ENCODE measurements at places on chromosomes 1 and 21.

GRCh38 chr1:20386323-20387081 lies 95.8 kb downstream of the VWA5B1 start:
- H3K27ac ChIP-seq, result no peak overlapping the region
- peaks cover 31% of the 10 kb centered on the region for H3K27me3 ChIP-seq
- DNase-seq, result no peak
- H3K4me3 ChIP-seq, result no peak overlapping the region

- DNase-seq, result peak; percentile 50
- H3K4me1 ChIP-seq, result peaks cover 39% of the 10 kb centered on the region
- no peaks in the 10 kb centered on the region for H3K27me3 ChIP-seq
- peak overlapping the region; percentile 43 for H3K27ac ChIP-seq
- no peak overlapping the region for H3K4me3 ChIP-seq
These were observed 61.7 kb upstream of the TNFSF4 start for GRCh38 chr1:173268786-173269277.

DNA sequence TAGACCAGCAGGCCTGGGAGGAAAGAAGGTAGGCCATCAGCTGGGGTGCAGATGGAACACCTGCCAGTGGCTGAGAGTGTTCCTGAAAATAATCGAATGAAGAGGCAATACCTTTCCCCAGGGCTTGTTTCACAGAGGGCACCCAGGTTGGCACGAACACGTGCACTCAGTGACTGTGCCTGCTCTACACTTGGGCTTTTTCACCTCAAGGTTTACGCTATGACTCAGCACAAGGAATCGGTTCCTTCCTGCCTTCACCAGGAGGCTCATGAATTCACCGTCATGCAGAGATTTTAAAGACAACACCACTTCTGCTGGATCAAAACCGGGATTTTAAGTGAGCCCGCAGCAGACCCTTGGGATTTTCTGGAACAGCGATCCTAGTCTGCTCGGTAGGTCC lies 118.5 kb upstream of the ADAR start:
- peak overlapping the region; percentile 11 for H3K27ac ChIP-seq
- no peak overlapping the region for H3K4me3 ChIP-seq
- no peaks in the 10 kb centered on the region for H3K36me3 ChIP-seq
- H3K4me1 ChIP-seq, result peaks cover 39% of the 10 kb centered on the region
- DNase-seq, result peak; percentile 47

- H3K4me3 ChIP-seq, result no peak overlapping the region
- no peaks in the 10 kb centered on the region for H3K4me1 ChIP-seq
- H3K27me3 ChIP-seq, result no peaks in the 10 kb centered on the region
- DNase-seq, result no peak
- no peaks in the 10 kb centered on the region for H3K36me3 ChIP-seq
- H3K27ac ChIP-seq, result no peak overlapping the region
These were observed 48.4 kb upstream of the HOOK1 start for GRCh38 chr1:59766227-59766855.

DNA sequence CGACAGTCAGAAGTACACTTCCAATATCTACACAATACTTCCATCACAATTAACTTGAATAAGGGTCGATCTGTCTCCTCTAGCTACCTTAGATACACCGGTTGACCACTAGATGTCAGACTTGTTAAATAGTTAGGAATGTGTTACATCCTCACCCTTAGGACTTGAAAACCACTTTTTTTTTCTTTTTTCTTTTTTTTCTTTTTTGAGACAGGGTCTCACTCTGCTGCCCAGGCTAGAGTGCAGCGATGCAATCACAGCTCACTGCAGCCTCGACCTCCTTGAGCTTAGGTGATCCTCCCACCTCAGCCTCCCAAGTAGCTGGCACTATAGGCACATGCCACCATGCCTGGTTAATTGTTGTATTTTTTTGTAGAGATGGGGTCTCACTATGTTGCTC lies 120.4 kb upstream of the GREM2 start:
- peak; percentile 56 for DNase-seq
- no peaks in the 10 kb centered on the region for H3K36me3 ChIP-seq
- H3K4me3 ChIP-seq, result no peak overlapping the region
- H3K27me3 ChIP-seq, result no peaks in the 10 kb centered on the region
- no peaks in the 10 kb centered on the region for H3K4me1 ChIP-seq

DNA sequence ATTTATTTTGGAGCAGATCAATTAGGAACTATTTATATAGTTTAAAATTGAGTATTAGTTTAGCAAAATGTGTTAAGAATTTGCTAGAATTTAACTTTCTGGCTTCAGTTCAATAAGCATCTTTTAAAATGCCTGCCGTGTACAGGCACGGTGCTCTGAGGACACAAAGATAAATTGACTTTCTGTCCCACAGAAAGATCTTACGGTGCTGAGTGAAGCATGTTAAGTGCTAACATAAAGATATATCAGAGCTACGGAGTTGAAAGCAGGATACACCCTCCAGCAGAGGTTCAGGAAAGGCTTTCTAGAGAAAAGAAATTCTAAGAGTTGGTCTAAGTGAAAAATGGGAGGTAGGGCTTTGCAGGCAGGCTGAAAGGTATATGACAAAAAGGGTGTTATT lies 305.4 kb downstream of the GRIK1 start:
- no peaks in the 10 kb centered on the region for H3K36me3 ChIP-seq
- no peaks in the 10 kb centered on the region for H3K4me1 ChIP-seq
- no peak overlapping the region for H3K27ac ChIP-seq
- DNase-seq, result no peak
- no peak overlapping the region for H3K4me3 ChIP-seq

- no peaks in the 10 kb centered on the region for H3K27me3 ChIP-seq
- H3K36me3 ChIP-seq, result no peaks in the 10 kb centered on the region
- no peak overlapping the region for H3K27ac ChIP-seq
These were observed 177.8 kb downstream of the GIPC2 start for GRCh38 chr1:78223417-78224215.

GRCh38 chr21:31222142-31222541 lies 121.9 kb downstream of the TIAM1 start:
- no peaks in the 10 kb centered on the region for H3K27me3 ChIP-seq
- DNase-seq, result peak; percentile 83
- H3K4me1 ChIP-seq, result no peaks in the 10 kb centered on the region
- H3K4me3 ChIP-seq, result no peak overlapping the region
- H3K36me3 ChIP-seq, result peaks cover 3% of the 10 kb centered on the region

- no peak overlapping the region for H3K27ac ChIP-seq
- no peaks in the 10 kb centered on the region for H3K36me3 ChIP-seq
- no peak overlapping the region for H3K4me3 ChIP-seq
- no peak for DNase-seq
These were observed 118.1 kb upstream of the GADD45A start for GRCh38 chr1:67566803-67567377.

DNA sequence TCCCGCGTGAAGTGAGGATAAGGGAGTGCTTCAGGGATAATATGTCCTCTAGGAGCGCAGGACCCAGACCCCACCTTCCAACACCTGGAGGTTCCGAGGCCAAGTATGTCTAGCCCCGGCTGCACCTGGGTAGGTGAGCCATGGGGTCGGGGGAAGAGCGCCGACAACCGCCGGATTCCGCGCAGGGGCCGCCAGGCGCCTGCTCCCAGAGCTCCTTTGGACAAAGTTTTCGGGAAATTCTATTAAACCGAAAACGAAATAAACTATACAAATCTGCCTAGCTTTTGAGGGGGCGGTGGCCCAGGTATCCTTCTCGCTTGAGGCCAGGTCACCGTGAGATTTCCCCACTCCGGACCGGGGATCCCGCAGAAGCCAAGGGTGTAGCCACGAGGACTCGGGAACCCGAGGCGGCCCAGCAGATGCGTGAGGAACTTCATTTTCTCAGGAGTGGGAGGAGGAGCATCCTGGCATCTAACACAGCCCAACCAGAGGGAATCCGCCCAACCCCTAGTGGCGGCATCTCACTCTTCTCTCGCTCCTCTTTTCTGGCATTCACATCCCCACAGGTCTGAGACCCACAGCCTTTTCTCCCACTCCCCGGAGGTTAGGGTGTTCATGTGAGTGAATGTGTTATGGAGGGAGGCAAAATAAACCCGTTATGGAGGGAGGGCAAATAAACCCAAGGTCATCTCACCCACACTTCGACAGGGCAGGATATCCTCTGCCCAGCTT lies 2.3 kb upstream of the DMRTA2 start:
- no peak for DNase-seq
- peaks cover 8% of the 10 kb centered on the region for H3K4me1 ChIP-seq
- H3K27me3 ChIP-seq, result peaks cover 93% of the 10 kb centered on the region
- no peak overlapping the region for H3K27ac ChIP-seq
- H3K4me3 ChIP-seq, result no peak overlapping the region
- no peaks in the 10 kb centered on the region for H3K36me3 ChIP-seq

DNA sequence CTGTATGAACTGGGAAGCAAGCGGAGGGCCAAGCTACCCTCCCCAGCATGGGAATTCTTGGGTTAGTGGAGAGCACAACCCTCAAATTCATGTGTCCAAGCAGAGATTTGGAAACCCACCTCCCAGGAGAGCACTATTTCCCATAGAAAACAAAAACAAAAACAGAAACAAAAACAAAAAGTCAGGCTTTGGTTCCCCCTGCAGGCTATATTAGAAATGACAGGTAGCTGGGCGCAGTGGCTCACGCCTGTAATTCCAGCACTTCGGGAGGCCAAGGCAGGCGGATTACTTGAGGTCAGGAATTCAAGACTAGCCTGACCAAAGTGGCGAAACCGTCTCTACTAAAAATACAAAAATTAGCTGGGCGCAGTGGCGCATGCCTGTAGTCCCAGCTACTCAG lies 10.8 kb downstream of the MINDY1 start:
- H3K4me1 ChIP-seq, result peaks cover 24% of the 10 kb centered on the region
- H3K27me3 ChIP-seq, result no peaks in the 10 kb centered on the region
- DNase-seq, result no peak
- H3K36me3 ChIP-seq, result no peaks in the 10 kb centered on the region

GRCh38 chr1:53557369-53557768 lies 98.2 kb downstream of the DMRTB1 start:
- no peak for DNase-seq
- peaks cover 6% of the 10 kb centered on the region for H3K4me1 ChIP-seq
- H3K36me3 ChIP-seq, result no peaks in the 10 kb centered on the region
- H3K27me3 ChIP-seq, result no peaks in the 10 kb centered on the region

DNA sequence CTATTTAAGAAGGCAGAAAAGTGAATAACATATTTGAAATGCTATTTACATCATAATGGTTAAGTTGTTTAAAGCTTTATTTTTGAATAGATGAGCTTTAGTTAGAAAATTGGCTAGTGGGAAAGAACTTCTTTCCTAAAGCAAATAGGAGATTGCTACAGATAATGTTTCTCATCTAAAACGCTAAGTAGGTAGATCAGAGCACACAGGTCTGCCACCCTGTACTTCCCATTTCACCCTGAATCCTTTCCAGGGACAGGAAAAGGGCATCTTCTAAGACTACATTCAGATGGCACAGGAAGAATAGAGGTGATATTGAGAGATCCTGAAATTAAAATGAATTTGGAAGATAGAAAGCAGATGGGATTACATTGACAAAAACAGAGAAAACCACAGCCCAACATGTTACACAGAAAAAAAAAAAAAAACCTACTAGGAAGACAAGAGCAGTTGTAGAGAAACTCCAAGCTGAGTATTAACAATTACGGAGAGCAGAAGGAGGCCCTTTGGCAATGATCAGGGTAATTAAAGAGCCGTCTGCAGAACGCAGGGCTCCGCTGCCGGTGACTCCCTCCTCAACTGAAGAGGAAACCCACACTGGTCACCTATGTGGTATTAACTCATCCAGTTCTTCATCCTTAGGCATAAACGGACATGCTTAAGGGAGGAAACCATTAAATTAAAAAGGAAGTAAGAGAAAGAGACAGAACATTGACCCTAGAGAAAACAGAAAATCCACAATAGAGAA lies 53.6 kb upstream of the MAP10 start:
- DNase-seq, result no peak
- no peaks in the 10 kb centered on the region for H3K4me1 ChIP-seq
- H3K27me3 ChIP-seq, result no peaks in the 10 kb centered on the region
- H3K36me3 ChIP-seq, result no peaks in the 10 kb centered on the region
- no peak overlapping the region for H3K4me3 ChIP-seq

DNA sequence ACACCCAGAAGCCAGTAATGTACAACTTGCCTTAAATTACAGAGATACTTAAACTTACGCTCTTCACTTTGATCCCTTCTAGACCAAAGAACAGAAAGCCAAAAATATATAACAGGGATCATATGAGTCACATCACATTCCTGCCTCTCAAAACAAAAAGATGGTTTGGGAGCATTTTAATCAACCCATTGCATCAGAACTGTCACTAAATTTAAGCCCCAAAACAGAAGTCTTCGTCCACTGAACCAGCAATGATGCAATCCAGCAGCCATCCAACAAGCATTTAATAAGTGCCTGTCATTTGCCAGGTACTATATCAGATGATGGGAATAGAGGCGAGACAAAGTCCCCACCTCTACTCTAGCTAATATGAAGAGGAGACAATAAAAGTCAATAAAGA lies 42.7 kb upstream of the GLIS1 start:
- peaks cover 3% of the 10 kb centered on the region for H3K4me1 ChIP-seq
- H3K4me3 ChIP-seq, result no peak overlapping the region
- no peaks in the 10 kb centered on the region for H3K27me3 ChIP-seq
- DNase-seq, result peak; percentile 55
- no peak overlapping the region for H3K27ac ChIP-seq
- no peaks in the 10 kb centered on the region for H3K36me3 ChIP-seq

DNA sequence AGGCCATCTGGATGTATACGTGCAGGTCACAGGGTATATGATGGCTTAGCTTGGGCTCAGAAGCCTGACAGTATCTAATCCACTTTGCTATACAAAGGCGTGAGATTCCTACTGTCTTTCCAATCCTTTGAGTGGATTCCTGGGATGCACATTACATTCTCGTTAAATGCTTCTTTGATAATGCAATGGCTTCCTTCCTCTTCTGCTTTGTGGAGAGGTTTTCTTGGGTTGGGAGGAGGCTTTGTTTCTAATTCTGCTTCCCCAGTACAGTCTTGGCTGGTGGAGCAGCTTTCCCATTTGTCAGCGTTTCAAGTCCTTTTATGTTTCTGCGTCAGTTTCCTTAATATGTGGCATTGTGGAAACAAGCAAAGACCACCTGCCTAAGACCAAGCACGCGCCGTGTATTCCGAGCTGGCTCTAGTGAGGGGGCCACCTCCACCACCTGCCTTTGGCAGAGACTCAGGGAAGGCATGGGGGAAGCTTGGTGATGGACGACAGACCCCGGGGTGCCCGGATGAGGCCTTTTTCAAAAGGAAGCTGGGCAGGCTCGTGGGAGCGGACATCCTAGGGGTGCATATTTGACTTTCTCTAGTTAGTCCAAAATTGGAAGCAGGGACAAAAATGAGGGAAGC lies 72.7 kb downstream of the WDR4 start:
- H3K4me1 ChIP-seq, result no peaks in the 10 kb centered on the region
- no peak overlapping the region for H3K27ac ChIP-seq
- H3K27me3 ChIP-seq, result peaks cover 12% of the 10 kb centered on the region
- DNase-seq, result no peak
- no peaks in the 10 kb centered on the region for H3K36me3 ChIP-seq

DNA sequence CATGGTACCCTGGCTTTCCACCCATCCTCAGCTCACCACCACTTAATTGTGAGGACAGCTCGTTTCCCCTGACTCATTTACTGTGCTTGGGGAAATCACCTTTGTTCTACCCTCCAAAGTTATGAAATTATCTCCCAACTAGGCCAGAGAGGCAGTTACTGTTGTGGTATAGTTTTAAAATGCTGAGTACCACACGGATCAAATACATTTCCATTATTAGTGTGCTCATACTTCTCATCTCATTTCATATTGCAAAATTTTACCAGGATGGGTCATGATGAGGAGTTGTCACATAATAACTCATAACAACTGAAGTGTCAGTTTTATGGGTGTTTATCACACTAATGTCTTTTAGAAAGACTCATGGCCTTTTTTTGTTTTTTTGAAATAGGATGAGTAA lies 9.2 kb upstream of the OR2B11 start:
- H3K36me3 ChIP-seq, result no peaks in the 10 kb centered on the region
- no peaks in the 10 kb centered on the region for H3K4me1 ChIP-seq
- DNase-seq, result no peak
- H3K27ac ChIP-seq, result no peak overlapping the region
- no peaks in the 10 kb centered on the region for H3K27me3 ChIP-seq
- no peak overlapping the region for H3K4me3 ChIP-seq
